ENCODE measurements at places on chromosomes 2 and 18.
A peak's percentile ranks its signal among the peaks of the same experiment; 100 is the strongest.

GRCh38 chr2:2846332-2847208, 515.5 kb upstream of the MYT1L start:
- DNase-seq = no peak

DNA sequence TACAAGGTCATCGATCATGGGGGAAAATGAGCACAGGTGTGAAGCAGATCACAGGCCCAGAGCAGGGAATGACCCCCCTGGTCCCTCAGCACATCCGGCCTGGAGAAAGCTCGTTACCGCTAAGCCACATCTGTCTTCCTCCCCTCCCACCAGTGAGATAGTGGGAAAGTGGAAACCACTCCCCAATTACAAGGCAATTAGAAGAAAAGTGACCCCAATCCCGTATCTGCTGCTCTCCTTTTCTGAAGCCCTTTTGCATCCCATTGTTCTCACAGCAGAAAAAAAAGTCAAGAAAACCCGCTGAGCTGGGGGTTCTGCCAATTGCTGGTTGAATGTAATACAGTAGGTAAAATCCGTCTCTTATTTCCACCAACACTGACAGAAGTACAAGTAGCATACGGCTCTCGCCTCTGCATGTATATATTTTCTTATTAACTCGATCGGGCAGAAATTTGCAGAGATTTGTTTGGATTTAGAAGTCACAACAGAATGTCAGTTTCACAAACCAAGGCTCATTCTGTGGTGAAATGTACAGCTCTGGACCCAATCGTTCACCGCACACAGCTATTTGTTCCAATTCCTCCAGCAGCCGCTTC, 287.0 kb downstream of the TCF4 start:
- DNase-seq = no peak

DNA sequence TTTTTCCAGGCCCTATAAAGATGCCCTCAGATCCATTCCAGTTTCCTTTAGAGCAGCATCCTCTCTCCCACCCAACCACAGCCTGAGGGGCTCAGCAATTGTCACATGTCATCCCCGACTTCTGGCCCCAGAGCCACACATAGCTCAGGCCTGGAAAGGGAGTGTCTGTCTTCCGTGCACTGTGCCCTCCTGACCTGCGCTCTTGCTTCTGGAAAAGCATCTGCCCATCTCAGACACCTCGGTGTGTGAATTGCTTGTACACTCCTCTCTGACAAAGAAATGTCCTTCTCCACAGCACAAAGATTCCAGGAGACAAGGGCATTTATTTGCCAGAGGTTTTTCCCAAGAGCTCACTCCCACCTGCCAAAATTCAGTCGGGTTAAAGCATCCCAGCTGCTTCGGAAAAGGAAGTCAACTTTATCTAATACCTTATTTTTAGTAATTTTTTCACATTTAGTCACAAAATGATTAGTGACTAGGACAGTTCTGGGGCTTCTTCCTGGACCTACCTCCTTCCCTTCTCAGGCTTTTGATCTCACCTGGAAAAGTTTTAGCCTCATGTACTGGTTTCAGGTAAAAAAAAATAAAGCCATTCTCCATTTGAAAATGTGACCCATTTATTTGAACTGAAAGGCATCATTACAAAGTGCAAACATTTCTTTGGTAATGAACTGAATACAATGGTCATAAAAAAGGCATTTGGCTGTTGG, 112.9 kb downstream of the PXDN start:
- no peak for DNase-seq

GRCh38 chr2:19829672-19830071, 72.1 kb downstream of the TTC32 start:
- DNase-seq = no peak

DNA sequence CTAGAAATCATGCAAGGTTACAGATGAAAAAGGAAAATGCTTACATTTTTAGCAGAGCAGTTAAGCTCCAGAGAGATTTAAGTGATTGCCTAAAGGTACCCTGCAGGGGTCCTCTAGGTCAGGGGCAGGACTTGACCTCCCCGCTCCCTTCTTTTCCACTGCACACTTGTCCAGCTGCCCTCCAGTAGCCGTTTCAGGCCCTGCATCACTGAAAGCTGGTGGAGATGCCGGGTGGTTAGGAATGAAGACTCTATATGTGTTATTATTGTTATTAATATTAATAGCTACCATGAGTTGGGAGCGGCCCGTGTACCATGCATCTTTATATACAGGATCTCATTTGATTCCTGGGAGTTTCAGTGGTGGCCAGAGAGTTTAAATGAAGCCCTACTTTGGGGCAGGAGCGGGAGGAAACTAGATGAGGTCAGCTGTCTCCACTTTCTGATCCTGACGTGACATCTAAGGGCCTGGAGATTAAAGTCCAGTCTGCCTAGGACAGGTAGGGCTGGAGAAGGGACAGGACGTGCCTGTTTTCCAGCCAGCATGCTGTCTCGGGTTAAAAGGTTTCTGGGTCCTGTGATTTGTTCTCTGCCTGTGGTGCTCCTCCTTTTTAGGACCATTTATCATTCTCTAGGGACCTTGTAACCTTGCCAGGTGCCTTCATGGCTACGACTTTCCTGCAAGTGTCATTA, 2.1 kb downstream of the TMEM37 start:
- DNase-seq = no peak

DNA sequence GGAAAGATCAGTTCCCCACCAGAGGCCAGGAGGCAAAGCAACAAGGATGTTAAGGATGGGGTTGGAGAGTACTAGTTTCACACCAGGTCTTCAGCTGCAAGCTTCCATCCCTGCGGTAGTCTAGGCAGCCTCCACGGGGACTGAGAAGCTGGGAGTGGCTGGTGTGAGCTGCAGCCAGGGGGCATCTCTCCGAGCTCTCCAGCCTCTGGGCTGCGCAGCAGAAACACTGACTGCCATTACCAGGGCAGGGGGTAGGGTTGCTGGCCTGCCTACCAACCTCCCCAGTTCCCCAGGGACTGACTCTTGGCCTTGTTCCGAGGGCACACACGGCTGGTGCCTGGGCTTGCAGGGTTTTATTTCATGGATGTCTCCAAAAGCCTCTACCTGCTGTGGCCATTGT, 15.9 kb downstream of the GATA6 start:
- DNase-seq = no peak

- DNase-seq = peak; percentile 28
Observed at GRCh38 chr2:228039752-228040534, 141.5 kb downstream of the SPHKAP start.

- DNase-seq = no peak
Observed at GRCh38 chr2:186740266-186740665, 46.4 kb downstream of the FAM171B start.

DNA sequence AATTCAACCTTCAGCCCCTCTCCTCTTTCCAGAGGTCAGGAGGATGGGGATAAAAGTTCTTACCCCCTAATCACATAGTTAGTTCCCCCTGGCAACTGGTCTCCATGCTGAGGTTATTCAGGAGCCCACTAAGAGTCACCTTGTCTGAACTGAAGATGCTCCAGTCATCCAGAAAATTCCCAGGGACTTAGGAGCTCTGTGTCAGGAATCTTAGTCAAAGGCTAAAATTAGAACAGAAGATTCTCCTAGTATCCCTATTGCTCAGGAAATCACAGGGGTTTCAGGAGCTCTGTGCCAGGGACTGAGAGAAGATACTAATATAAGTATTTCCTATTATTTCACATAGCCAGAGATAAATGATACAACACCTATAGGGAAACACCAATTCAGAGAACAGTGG, 37.3 kb upstream of the LONRF2 start:
- DNase-seq = no peak
